ENCODE measurements at places on chromosomes 12 and 14.

- DNase-seq: no peak
Measured at GRCh38 chr14:29148221-29148620, 381.6 kb downstream of the FOXG1 start.

DNA sequence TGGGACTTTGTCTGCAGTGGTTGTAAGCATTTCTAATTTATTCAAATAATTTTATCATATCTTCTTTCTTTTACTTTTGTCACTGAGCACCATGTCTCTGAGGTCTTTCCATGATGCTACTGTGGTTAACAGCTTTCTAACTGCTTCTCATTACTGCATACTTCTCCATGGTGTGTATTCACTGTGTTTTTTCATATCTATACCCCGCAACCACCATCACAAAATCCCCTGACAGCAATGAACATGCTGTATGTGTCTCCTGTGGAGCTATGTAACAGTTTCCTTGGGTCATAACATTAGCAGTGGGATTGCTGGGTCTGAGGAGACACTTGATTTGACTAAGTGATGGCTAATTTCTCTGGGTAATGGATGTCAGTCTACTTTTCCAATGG is 29.2 kb upstream of the CHST11 start:
- no peak for DNase-seq

- DNase-seq: no peak
Measured at GRCh38 chr12:48946205-48946604, 11.1 kb downstream of the ARF3 start.

DNA sequence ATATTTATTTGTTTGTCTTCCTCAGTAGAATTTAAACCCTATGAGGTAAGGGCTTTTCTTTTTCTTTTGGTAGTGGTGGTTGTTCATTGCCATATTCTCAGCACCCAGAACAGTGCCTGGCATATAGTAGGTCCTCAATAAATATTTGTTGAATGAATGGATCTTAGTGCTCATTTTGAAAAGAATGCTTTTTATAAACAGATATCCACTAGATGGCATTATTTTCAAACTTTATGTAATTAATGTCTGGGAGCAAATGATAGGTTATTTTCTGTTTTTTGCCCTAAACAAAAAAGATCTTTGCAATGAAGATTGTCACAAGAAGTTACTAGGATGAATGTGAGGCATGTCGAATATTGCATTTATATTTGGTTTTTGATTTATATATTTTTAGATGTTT is 64.1 kb downstream of the RAD51B start:
- DNase-seq: no peak

- DNase-seq: no peak
Measured at GRCh38 chr12:85179680-85180270, 100.2 kb upstream of the ALX1 start.

DNA sequence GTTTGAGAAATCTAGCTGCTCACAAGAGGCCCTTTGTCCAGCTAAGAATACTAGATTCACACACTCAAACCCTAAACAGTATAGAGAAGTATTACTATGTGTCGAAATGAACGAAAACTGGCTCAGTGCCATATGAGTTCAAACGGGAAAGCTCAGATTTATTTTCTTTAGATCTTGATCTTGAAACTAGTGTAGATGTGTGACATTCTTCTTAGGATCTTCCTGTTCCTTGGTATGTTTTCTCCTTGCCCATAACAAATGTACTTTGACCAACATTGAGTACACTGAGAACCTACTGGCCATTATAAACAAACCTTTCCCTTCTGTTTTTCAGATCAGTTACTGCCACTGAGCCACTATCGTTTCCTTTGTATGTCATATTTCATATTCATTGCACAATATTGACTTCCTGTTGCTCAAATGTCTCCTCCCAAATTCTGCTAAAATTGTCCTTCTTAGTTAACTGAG is 21.3 kb downstream of the MYBPC1 start:
- no peak for DNase-seq

DNA sequence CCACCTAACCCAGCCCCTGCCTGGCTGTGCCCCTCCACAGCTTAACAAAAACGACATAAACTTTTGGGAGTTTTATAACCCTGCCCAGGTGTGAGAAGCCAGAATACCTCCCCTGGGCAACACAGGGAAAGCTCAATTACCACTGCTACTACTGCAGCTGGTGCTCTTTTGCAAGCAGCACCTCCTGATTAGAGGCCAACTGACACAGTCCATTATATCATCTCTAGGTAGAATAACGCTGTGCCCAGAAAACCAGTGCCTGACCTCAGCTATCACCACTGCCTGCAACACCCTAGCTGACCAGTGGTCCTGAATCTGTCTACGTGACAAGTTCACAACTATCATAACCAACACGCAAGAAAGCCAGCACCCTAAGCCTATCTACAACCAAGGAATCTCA is 34.2 kb downstream of the MDM1 start:
- DNase-seq: no peak

All from iPS-NIHi11 (cell line).